Foreskin keratinocyte (primary cell): ENCODE measurements at places on chromosomes 3 and 15.
A peak's percentile ranks its signal among the peaks of the same experiment; 100 is the strongest.

DNA sequence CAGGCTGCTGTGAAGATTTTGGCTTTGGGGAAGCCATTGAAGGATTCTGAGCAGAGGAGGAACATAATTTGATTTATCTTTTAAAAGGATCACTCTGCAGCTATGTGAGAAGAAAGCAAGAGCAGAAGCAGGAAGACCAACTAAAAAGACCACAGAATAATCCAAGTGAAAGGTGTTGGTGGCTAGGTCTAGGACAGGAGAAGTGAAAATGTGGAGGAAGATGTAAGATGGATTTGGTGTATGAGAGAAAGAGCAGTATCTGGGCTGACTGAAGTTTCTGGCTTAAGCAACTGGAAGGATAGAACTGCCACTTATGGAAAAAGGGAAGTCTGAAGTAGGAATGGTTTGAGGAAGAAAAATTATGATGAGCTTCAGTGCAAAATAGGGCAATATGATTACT is 62.0 kb downstream of the SFMBT1 start:
- no peak for DNase-seq

GRCh38 chr3:113212150-113212843 is 940 bp downstream of the BOC start:
- peak; percentile 49 for DNase-seq

DNA sequence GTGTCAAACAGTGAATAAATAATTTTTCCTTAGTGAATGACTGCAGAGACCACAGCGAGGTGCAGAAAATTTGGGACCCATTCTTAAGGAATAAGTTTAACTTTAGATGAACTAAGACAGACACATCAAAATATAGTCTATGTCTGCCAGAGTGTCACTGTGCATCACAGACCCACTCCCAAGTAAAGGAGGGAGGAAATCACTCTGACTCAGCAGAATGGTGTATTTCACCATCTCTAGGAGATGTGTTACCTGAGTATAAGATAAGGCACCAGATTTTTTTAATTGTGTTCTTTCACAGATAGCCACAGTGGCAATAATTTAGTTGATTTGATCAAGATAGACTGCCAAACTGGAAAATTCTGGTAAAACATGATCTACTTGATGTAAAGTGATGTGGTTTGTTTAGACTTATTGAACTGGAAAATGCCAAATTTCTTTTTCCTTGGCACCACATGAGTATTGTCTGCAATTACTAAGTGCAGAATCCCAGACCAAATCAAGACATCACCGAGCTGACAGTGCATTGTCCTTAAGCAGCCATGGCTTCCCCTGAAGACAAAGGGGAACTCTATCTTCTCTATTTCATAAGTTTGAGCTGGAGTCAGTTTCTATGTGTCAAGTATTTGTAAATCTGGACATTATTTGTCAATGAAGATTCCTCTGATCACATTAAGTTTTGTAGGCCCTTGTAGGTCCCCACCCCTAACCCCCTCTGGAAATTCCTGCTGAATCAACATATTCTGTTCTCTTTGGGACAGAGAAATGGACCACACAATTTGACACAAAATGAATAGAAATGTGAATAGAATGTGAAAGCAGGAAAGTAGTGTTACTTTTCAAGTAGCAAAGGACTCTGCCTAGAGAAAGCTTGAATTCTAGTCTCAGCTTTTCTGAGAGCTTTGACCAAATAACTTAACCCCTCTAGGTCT is 47.6 kb downstream of the TIPARP start:
- no peak for DNase-seq

- DNase-seq = no peak
These were observed 88.5 kb downstream of the ZNF621 start for GRCh38 chr3:40613306-40613705.

DNA sequence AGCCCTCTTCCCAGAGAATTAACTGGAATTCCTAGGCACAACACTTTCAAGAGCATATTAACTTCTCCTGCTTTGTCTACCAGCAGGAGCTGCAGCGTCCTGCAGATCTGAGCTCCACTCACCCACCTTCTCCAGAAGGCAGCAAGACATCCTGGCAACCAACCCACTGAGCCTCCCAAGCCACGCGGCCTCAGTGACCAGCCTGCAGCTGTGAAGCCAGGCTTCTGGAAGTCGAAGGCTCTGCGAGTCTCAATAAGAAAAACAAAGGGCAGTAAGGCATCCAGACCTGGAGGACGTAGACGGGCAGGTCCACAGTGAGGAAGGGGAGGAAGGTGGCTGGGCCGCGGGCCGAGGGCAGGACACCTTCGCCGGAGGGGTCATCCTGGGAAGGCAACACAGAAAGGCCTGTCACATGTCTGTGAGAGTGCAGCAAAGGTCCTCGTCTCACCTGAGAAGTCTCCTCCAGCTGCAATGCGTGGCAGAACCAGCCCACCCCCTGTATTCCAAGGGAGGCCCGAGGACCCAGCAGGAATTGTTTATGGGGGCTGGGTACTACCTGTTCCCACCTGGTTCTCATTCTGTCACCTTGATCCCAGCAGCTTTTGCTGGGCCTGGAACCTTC is 36.2 kb downstream of the ZXDC start:
- DNase-seq = no peak

DNA sequence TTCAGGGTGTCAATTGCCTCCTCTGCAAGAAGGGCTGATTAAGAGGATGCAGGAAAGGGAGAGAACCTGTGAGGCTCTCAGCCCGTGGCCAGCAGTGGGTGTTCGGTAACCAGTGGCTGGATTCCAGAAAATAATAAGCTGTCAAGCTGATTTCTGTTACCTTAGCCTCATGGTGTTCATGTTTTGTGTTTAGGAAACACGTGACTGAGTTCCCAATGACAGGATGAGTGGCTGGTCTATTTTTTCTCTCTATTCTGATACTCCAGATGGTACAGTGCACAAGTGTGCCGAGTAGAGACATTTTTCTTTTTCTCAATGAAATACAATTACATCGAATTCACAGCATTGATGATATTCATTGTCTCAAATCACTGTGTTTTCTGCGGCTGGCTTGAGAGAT is 43.6 kb downstream of the EDEM1 start:
- no peak for DNase-seq

DNA sequence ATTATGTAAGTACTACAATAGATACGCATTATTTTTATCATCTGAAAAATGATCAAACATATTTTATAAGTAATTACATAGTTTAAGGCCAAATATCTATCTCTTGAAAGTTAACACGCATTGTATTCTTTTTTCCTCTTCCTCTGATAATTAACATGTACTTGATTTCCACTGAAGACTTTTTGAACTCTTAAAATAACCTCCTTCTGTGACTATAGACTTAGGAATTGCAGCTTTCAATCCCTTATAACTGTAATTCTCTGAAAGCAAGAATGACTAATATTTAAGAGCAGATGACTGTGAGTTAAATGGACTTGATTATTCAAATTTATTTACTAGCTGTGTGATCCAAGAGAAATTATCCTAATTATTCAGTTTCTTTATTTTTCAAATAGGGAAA is 730.6 kb upstream of the NECTIN3 start:
- no peak for DNase-seq

DNA sequence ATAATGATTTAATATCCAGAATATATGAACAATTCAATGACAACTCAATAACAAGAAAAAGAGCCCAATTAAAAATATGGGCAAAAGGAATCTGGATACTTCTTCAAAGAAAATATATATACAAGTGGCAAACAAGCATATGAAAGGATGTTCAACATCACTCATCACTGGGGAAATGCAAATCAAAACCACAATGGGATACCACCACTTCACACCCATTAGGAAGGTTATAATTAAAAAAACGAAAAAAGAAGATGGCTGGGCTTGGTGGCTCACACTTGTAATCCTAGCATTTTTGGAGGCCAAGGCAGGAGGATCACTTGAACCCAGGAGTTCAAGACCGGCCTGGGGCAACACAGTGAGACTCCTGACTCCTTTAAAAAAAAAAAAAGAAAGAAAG is 4.1 kb downstream of the CCDC12 start:
- no peak for DNase-seq
